ENCODE measurements at places on chromosomes 3 and 15.

- DNase-seq: no peak
These were observed 471.6 kb downstream of the FHIT start for GRCh38 chr3:60779637-60780036.

DNA sequence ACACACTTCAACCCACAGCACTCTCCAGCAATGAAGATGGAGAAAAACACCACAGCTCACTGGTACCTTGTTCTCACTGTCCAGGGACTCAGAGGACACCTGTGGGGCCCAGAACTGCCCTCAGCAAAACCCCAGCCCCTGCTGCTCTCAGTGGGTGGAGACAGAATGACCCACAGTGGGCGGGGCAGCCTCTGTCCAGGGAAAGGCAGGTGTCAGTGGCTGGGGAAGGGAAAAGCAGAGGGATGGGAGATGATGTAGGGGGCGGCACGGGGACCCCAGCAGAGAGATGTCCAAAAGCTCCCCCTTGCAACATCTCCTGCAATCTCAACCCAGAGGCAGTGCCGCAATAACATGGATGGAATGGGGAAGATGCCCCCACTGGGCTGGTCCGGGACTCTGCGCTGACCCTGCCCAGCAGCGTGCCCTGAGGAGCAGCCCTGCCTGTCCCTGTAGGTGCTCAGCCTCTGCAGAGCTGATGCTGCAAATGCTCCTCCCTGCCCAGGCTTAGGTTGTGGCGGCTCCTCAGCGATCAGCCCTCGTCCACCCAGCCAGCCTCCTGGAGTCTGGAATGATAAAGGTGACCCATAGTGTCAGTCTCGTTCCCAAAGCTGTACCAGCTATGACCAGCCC, 193.9 kb downstream of the XXYLT1 start:
- no peak for DNase-seq

GRCh38 chr15:58504674-58505234, 73.0 kb downstream of the LIPC start:
- DNase-seq: no peak

GRCh38 chr3:149678351-149678950, 20.6 kb upstream of the WWTR1 start:
- DNase-seq: no peak

DNA sequence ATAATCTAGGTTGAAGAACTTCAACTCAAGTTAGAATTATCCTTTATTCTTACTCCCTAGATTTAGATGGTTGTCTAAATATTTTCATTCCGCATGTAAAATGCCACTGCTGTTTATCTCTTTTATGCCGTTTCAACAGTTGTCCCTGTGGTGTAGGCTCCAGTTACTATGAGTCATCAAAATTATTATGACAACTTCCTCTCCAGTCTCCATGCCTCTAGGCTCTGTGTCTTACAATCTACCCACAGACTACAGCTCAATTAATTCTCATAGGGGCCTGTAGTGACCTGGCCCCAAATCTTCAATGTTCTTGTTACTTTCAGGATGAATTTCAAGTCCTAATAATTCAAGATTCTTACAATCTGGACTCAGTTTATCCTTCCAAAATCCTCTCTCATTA, 105.8 kb upstream of the UNC13C start:
- DNase-seq: no peak

DNA sequence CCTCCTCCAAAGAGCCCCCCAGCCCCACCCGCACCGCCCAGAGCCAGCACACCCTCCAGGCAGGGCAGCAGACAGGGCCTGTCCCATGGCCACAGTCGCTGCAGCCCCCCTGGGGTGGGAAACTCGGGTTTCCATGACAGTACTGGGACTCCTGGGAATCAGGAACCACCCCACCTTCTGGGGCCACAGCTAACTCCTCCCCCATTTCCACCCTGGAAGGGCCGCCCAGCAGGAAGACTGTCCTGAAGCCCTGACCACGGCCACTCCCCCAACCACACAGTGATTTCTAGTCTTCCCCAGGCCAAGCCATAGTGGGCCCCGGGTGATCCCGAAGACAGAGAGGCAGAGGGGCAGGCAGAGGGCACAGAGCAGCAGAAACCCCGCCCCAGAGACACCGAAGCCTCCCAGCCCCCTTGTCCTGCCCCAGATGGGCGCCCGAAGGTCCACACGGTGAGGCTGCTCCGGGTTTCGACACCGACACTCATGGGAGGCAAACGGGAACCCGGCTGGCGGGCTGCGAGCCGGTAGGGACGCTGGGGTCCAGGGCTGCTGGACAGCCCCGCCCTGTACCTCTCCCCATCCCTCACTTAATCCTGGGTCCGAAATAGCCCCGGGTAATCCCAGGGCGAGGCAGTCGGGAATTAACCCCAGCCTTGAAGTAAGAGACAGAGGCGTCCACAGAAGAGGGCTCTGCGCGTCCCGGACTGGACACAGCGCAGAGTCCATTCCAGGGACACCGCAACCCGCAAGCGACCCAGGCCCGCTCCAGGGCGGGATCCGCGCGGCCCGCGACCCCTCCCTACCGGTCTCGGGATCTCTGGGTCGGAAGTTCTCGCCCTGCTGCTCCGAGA, 138.4 kb downstream of the NUP210 start:
- DNase-seq: no peak

DNA sequence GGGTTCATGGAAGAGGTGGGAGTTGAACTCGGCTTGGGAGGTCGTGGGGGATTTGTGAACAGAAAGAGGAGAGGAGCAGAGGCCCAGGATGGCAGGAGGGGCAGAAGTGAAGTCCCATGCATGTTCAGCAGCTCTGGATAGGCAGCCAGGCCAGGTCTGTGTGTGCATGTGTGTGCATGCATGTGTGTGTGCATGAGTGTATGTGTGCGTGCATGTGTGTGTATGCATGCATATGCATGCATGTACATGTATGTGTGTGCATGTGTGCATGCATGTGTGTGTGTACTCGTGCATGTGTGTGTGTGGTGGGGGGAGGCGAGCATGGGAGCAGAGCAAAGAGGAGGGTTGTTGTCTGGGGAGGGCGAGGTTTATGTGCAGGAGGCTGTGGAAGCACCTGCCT, 178.4 kb downstream of the RPLP1 start:
- no peak for DNase-seq
